Cerebellar cortex (tissue), 1 donor: ENCODE measurements at places on chromosomes 4 and X.

DNA sequence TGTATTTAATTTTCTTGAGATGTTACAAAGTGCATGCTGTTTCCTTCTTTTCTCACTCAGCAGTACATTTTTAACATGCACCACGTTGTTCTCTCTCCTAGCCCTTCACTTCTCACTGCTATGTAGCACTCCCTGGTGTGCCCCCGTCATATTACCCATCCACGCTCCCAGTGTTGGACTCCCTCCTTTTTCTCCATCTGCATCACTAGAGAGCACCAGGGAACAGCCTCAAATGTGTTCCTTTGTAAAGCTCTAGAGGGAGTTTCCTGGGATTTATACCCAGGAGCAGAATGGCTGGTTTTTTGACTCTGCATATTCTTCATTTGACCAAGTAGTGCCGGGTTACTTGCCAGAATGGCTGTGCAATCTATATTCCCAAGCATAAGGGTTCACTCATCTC, 240.3 kb upstream of the ANXA3 start:
- DNase-seq, result no peak

DNA sequence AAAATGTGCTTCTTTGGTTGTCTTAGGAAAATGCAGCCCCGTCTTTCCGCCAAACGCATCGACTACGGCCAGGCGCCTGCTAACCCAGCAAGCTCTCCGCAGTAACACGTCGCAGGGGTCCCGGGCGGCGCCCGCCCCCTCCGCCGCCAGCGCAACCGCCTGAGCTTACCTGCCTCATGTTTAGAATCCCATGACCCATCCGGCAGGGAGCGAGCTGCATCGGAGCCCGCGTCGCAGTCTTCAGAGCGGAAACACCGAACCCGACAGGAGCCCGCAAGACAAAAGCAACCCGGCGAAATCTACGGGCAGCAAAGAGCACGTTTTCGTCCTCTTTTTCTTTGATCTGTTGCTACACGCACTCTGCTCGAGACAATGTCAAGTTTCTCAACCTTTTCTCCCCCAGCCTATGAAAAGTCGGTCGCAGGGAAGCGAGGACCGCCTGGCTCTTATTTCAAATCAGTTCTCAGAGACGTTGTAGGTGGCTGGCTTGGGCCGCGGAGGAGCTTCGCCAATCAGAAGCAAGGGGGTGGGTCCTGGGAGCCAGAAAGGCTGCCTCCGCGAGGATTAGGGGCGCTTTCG, at the start of gene MID1:
Gene MID1, minus strand, starts transcription at position 465 of the 579 bp plus-strand sequence. CDS start 53,038 bp downstream, outside the sequence.
- peak; percentile 72 for DNase-seq

GRCh38 chr4:180060159-180060889, 2182.9 kb upstream of the TENM3 start:
- DNase-seq, result peak; percentile 57

GRCh38 chrX:136475236-136475635, 12.5 kb upstream of the BRS3 start:
- no peak for DNase-seq

DNA sequence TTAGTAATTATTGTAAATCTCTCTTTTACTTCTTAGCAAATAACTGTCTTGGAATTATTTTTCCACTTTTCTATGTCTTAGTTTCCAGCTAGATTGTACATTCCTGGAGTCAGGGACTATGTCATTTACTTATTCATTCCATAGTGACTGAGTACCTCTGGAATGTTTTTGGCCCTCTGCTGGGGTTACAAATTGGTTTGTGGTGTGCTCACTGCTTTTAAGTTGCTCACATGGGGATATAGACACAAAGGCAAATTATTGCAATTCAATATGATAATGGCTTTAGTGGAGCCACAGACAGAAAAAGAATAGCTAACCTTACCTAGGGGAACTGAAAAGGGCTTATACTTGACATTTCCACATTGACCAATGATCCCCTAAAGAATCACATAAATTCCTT, 63.7 kb upstream of the PDGFRA start:
- DNase-seq, result peak; percentile 3

- no peak for DNase-seq
Observed at GRCh38 chrX:118682258-118683014, 45.0 kb upstream of the IL13RA1 start.

- no peak for DNase-seq
Observed at GRCh38 chr4:153560908-153561307, 94.7 kb downstream of the TMEM131L start.

DNA sequence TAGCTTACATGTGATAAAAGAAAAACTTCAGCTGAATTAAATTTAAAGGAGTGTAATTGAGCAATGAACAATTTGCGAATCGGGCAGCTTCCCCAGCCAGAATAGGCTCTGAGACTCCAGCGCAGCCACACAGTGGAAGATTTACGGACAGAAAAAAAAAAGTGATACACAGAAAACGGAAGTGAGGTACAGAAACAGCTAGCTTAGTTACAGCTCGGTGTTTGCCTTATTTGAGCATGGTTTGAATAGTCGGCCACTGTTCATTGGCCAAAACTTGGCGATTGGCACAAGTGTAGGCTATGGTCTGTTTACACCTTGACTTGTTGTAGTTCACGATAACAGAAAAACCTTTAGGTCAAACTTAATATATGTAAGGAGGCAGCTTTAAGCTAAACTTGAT, 16.7 kb upstream of the SUPT20HL1 start:
- no peak for DNase-seq

- no peak for DNase-seq
Observed at GRCh38 chr4:86159216-86159615, 200.6 kb downstream of the MAPK10 start.

DNA sequence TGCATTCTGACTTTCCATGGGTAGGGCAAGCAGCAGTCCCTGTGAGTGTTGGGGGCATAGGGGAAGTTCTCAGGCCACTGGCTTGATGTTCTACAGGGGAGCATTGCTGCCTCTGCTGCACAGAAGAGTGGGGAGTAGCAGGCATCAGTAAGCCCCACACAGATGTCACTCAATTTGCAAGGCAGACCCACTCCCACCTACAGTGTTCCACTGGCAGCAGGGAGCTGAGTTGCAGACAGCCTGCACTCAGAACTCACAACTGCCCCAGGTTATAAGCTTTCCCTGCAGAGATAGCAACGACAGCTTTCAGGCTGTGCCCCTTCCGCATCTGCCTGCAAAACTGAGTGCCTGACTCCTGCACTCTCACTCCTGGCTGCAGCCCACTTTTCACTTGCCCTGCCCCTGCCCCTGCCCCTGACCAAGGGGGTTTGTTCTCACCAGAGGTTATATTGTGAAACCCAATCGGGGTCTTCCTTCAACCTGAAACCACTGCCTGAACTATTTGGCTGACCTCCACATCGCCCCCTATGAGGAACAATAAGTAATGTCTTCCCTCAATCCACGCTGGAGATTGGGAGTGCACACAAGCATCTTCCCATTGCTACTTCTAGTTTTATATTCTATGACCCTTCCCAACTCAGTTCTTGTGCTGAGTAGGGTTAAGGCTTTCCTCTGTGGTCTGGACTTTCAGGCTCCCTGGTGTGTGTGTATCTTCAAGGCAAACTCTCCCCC, 227.4 kb upstream of the CXorf51B start:
- DNase-seq, result no peak

GRCh38 chr4:186570193-186570996, 15.0 kb upstream of the MTNR1A start:
- no peak for DNase-seq

GRCh38 chrX:149371986-149372385, 133.1 kb downstream of the IDS start:
- peak; percentile 9 for DNase-seq

DNA sequence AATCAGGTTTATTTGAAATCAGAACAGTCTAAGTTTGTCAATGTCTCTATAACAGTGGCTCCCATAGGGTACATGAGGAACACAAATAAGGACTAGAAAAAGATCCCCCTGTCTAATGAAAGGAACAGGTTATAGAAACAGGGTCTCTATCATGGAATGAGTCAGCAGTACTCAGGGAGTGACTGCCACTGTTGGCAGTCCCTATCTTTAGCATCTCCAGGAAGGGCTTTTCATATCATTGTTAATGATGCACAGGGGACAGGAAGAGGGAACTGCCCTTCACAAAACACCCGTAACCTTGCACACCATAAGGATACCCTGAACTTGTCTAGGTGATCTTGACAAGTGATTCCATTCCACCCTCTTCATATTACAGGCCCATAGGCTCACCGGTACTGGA, 38.5 kb upstream of the SMIM10L2A start:
- DNase-seq, result no peak

DNA sequence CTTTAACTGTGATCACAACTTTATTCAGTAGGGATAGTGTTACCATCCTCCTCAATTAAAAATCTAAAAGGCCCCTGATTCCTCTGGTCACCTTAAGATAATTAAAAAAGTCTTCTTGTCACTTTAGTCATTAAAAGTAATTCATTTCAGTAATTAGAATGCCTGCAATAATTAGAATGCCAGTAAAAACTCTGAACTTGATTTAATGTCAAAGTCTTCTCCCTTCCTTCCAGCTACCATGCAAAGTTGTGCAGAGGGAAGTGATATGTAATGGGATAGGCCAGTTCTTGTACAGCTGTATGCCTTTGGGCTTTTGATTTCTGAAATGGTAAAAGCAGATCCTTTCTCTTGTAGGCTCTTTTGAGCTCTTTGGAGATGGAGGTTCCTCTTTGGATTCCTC, 417.2 kb downstream of the ADAM29 start:
- no peak for DNase-seq

- no peak for DNase-seq
Observed at GRCh38 chrX:38804682-38805431, 3.6 kb downstream of the MID1IP1 start.

GRCh38 chr4:78638337-78639172, 87.0 kb downstream of the ANXA3 start:
- DNase-seq, result no peak

DNA sequence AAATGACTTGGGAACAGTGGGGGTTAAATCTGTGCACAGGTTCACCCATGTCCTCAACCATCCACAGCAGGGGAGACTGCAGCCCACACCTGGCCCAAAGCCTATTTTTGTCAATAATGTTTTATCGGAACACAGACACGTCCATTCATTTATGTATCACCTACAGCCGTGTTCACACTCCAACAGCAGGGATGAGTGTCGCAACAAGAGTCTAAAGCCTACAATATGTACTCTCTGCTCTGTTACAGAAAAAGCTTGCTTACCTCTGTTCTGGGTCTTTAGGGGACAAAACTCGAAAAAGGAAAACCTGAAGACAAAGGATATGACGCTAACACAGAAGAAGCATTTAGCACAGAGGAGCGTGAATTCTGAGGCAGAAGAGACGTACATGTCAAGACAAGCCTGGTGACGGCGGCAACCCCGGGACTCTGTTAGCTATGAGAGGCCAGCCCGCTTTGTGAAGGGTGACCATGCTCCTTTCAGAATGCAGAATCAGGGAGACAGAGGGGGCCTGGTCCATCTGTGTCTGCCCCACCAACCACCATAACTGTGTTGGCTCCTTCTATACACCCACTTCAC, 45.5 kb downstream of the AFAP1 start:
- no peak for DNase-seq

GRCh38 chr4:76007089-76007862, at the start of gene CXCL9:
TSS of gene CXCL9 (minus strand) at chr4:76007509. CDS start at chr4:76007449, 60 bp downstream.
- DNase-seq, result no peak

DNA sequence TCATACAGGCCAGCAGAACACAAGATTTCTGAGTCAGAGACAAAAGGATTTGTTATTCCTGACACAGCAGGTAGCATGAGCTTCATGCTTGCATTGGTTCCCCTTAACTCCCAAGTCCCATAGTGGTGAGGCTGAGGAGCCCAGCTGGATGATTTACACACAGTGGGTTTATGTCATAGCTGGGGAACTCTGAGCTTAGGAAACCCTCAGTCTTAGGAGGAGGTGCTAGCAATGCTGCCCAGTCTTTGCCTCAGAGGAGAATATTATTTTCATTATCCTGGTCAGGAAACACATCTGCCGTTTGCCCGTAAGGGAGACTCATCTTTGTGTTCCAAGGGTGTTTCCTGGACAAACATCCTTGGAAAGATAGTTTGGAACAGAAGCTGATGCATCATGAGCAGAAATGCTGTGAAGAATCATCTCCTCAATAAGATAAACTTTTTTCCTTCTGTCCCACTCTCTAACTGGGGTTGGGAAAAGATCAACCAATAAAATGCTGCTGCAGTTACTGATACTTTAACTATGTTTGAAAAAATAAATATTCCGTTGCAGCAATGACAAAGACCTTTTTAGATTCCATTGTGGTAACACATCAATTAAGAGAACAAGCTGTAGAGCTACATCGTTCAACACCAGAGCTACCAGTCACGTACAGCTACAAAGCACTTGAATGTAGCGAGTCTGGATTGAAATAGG, 146.8 kb downstream of the DCLK2 start:
- no peak for DNase-seq

DNA sequence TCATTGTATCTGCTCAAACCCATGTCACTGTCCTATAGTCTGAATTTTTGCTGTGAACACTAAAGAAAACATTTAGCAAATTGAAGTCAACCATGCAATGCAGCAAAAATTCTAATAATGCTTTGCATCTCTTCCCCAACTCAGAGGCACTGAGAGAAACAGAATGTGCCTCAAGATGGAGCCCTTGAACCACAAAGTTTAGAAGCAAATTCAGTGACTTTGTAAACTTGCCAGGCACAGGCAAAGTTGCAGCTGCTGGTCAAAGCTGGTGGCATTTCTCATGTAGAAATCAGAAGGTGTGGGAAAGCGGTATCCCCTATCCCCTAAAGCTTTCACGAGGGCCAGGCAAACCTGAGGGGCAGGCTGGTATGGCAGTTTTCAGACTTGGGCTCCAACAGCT, 121.7 kb upstream of the DIPK2B start:
- DNase-seq, result peak; percentile 10

- DNase-seq, result no peak
Observed at GRCh38 chr4:169313732-169314131, 43.0 kb upstream of the SH3RF1 start.

DNA sequence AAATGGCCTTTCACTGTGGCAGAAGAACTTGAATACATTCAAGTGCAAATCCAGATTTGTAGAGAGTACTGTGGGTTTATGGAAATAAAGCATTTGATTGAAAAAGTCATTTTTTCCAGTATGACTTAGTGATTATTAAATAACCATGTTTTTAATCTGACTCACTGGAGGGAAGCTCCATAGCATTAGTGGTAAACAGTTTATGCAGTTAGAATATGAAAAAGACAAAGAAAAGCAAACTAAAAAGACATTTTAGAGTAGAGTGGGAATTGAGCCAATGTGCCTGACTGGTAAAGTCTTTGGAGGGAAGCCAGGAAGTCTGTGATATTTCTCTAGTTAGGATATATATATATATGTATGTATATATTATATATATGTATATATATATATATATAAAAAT, 53.4 kb downstream of the FAT4 start:
- DNase-seq, result no peak
